ENCODE measurements at places on chromosomes 4 and X. TPM values are rescaled to one million over a fixed set of nuclear protein-coding genes. Genes with fewer than 3 reads are reported as not detected.

- no peaks in the 10 kb centered on the region for H3K27me3 ChIP-seq
- H3K4me3 ChIP-seq = no peak overlapping the region
- H3K27ac ChIP-seq = no peak overlapping the region
- no peaks in the 10 kb centered on the region for H3K4me1 ChIP-seq
Observed at GRCh38 chr4:56637791-56638190, 43.3 kb downstream of the HOPX start.

GRCh38 chrX:53086464-53086863, 4.3 kb downstream of the TSPYL2 start:
- H3K27me3 ChIP-seq = peaks cover 50% of the 10 kb centered on the region
- H3K36me3 ChIP-seq = no peaks in the 10 kb centered on the region
- H3K4me1 ChIP-seq = no peaks in the 10 kb centered on the region
- H3K27ac ChIP-seq = peak overlapping the region; percentile 18
- no peak overlapping the region for H3K4me3 ChIP-seq
- peak; percentile 63 for DNase-seq

DNA sequence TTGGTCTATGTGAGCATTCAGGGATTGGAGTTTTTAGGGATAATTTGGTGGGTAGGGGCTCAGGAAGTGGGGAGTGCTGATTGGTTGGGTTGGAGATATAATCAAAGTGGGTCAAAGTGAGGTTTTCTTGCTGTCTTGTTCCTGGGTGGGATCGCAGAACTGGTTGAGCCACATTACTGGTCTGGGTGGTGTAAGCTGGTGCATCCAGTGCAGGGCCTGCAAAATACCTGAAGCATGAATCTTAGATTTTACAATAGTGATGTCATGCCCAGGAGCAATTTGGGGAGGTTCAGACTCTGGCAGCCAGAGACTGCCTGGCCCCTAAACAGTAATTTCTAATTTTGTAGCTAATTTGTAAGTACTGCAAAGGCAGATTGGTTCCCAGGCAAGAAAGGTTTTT, 665.6 kb upstream of the PRKX start:
- H3K4me1 ChIP-seq = no peaks in the 10 kb centered on the region
- no peaks in the 10 kb centered on the region for H3K27me3 ChIP-seq

DNA sequence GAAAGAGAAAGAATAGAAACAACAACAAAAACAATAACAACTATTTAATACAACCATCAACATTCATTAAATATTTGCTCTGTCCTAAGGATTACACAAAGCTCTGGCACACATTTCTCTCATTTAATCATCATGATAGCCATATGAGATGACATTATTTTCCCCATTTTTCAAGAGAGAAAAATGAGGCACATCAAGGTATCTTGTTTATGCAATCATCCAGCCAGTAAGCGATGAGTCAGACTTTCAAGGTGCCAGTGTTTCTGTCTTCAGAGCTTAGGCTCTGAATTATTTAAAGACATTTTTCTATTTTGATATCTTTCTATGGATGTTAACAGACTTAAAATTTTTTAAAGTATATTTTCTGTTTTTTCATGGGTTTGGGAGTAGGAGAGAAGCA, 541.8 kb upstream of the SMIM31 start:
- no peak overlapping the region for H3K27ac ChIP-seq
- no peak for DNase-seq
- H3K4me1 ChIP-seq = no peaks in the 10 kb centered on the region
- H3K4me3 ChIP-seq = no peak overlapping the region
- no peaks in the 10 kb centered on the region for H3K36me3 ChIP-seq

DNA sequence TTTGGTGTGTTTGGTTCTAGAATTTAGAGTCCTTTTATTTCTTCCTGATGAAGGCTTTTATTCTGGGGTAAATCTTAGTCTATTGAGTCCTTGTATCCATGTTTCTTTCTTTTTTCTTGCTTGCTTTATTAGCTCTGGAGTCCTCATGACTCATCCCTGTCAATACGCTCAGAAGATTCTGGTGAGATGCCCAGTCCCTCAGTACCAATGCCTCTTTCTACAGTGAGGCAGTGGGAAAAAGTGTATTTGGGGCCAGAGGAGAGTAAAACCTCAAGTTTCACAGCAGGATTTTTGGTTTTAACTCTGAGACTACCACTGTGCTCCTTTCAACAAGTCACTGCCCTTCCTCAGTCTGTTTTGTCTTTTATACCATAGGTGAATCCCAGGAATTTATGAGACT, 368.0 kb downstream of the GBA3 start:
- DNase-seq = no peak
- H3K36me3 ChIP-seq = no peaks in the 10 kb centered on the region
- H3K4me3 ChIP-seq = no peak overlapping the region
- H3K27me3 ChIP-seq = no peaks in the 10 kb centered on the region

DNA sequence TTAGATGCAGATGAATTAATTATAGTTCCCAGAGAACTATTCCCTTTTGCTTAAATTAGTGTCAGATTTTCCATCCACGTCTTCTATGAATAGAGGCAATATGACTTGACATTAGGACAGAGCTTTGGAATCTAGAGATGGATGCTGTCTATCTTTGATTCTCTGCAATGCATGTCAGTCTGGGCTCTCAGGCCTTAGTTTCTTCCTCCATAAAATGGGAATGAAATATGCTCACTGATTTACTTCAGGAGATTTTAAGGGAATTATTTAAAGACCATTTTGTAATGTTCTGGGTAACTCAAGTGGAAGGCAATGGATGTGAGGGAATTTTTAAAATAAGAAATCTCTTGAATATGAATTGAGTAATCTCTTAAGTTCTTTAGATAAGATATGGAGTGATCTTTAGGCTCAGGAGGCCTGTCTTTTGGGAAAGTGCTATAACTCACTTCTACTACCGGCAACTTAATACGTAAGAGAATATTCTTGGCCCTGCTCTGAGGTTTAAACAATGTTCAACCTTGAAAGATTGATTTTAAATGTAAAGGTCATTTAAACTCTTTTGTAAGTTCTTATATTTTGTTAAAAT, 29.0 kb downstream of the MGST2 start:
- H3K27ac ChIP-seq = no peak overlapping the region
- no peaks in the 10 kb centered on the region for H3K36me3 ChIP-seq
- H3K4me3 ChIP-seq = no peak overlapping the region
- DNase-seq = no peak

- no peaks in the 10 kb centered on the region for H3K4me1 ChIP-seq
- H3K4me3 ChIP-seq = no peak overlapping the region
- H3K27ac ChIP-seq = no peak overlapping the region
- H3K27me3 ChIP-seq = no peaks in the 10 kb centered on the region
- no peaks in the 10 kb centered on the region for H3K36me3 ChIP-seq
- DNase-seq = no peak
Observed at GRCh38 chr4:61911313-61911756, 711.2 kb downstream of the ADGRL3 start.

- H3K27me3 ChIP-seq = no peaks in the 10 kb centered on the region
- no peaks in the 10 kb centered on the region for H3K36me3 ChIP-seq
- no peaks in the 10 kb centered on the region for H3K4me1 ChIP-seq
Observed at GRCh38 chrX:3428792-3429191, 82.3 kb upstream of the MXRA5 start.

- no peak overlapping the region for H3K4me3 ChIP-seq
- DNase-seq = no peak
- H3K36me3 ChIP-seq = no peaks in the 10 kb centered on the region
- H3K27ac ChIP-seq = no peak overlapping the region
Observed at GRCh38 chrX:137926090-137926489, 360.2 kb downstream of the ZIC3 start.

- H3K27me3 ChIP-seq = no peaks in the 10 kb centered on the region
- no peaks in the 10 kb centered on the region for H3K36me3 ChIP-seq
- no peak for DNase-seq
- H3K27ac ChIP-seq = no peak overlapping the region
Observed at GRCh38 chr4:127162741-127163140, 470.0 kb upstream of the INTU start.

- H3K4me3 ChIP-seq = no peak overlapping the region
- H3K4me1 ChIP-seq = no peaks in the 10 kb centered on the region
- no peaks in the 10 kb centered on the region for H3K36me3 ChIP-seq
- no peak overlapping the region for H3K27ac ChIP-seq
- H3K27me3 ChIP-seq = no peaks in the 10 kb centered on the region
Observed at GRCh38 chr4:180664766-180665368, 1578.3 kb upstream of the TENM3 start.

DNA sequence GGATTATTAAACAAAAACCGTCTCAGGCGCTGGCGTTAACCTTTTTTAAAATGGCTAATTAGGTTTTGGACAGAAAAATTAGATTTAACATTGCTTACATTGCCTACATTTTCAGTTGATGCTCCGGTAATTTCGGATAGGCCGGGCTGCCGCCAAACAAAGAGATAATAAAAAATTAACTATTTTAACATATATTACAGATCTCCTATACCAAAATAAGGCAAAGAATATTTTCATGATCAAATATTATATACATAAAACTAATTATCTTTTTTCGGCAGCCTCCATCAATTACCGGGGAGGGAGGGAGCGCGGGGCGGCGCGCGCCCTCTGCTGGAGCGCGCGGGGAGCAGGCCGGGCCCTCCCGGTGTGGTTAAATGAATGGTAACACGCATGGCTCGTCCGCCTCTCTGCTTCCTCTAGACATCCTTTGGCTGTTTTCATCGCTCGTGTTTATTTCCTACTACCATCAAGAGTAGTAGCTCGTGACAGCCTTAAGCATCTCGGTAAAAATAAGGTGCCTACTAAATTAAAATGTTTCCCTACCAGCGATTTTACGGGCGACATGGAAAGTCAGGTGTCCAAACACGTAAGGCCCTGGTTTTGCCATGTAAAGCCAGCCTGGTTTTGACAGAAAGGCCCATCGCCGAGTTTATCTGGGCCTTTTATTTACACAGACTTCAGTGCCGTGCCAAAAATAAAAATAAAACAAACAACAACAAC, 52.4 kb upstream of the TMEM33 start:
- no peak for DNase-seq
- peaks cover 12% of the 10 kb centered on the region for H3K4me1 ChIP-seq
- H3K27ac ChIP-seq = no peak overlapping the region
- no peaks in the 10 kb centered on the region for H3K27me3 ChIP-seq

DNA sequence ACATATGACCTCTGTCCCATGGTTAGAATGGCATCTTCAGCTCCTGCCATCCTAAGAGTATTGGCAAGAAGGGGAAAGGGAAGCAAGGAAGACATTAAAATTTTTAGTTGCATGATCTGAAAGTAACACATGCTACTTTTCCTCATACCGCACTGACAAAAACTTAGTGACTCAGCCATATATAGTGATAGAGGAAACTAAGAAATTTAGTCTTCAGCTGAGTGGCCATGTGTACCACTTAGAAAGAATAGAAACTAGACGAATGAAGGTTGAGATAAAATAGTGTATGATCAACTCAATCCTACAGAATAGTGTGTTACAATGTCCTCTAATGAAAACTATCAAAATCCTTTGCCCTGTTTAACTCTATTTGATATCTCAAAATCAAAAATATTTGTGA, 164.1 kb downstream of the PPP3CA start:
- no peaks in the 10 kb centered on the region for H3K36me3 ChIP-seq
- no peak for DNase-seq
- H3K27ac ChIP-seq = no peak overlapping the region
- no peaks in the 10 kb centered on the region for H3K4me1 ChIP-seq

DNA sequence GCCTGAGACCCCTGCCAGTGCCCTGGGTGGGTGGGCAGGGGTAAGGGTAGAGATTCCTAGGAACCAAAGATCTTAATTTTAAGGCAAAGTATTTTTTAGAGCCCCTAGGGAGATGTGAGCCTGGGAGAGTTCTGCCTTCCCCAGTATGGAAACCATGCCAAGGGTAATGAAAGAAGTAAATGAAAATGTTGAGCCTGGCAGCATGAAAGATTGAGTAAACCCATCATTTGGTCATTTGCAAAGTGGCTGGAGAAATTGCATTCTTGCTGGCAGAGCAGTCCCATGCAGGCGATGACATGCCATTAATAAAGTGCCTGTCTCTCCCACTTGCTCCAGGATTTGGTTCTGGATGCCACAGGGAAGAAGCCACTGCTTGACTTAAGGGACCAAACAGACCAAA, 60.7 kb upstream of the GPC4 start:
- DNase-seq = no peak
- H3K4me1 ChIP-seq = no peaks in the 10 kb centered on the region
- no peaks in the 10 kb centered on the region for H3K27me3 ChIP-seq

DNA sequence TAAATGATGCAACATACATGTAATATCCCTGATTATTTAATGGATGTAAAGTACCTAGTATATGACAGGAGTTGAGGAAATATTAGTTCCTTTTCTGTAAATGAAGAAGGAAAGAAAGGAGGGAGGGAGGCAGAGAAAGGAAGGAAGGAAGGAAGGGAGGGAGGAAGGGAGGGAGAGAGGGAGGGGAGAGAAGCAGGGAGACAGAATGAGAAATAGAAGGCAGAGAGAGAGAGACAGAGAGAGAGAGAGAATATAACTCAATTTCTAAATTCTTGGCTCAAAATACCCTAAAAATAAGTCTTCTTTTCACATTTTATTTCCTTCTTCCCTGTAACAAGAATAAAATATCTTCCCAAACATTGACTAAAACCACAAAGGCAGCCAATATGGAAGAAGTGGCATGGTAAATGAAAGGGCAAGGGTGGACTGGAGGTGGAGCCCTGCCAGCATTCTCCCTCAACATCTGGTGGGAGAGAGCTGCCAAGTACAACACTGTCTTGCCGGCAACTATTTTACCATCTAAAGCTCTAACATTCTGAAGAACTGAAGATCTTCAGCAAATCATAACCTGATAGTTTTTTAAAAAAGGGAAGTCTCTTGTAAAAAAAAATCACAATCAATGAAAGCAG, 245.1 kb downstream of the PPP3CA start:
- no peaks in the 10 kb centered on the region for H3K36me3 ChIP-seq
- peak overlapping the region; percentile 30 for H3K27ac ChIP-seq
- H3K4me3 ChIP-seq = no peak overlapping the region
- H3K27me3 ChIP-seq = no peaks in the 10 kb centered on the region
- H3K4me1 ChIP-seq = peaks cover 3% of the 10 kb centered on the region
- peak; percentile 48 for DNase-seq

GRCh38 chr4:37685161-37685822, 884 bp downstream of the RELL1 start:
- peak overlapping the region; percentile 97 for H3K27ac ChIP-seq
- peak overlapping the region; percentile 95 for H3K4me3 ChIP-seq
- no peaks in the 10 kb centered on the region for H3K27me3 ChIP-seq
- no peaks in the 10 kb centered on the region for H3K4me1 ChIP-seq
- no peak for DNase-seq

- no peaks in the 10 kb centered on the region for H3K36me3 ChIP-seq
- no peak overlapping the region for H3K4me3 ChIP-seq
- peaks cover 11% of the 10 kb centered on the region for H3K27me3 ChIP-seq
- no peak for DNase-seq
- H3K27ac ChIP-seq = no peak overlapping the region
Observed at GRCh38 chrX:44621078-44621477, 78.4 kb upstream of the FUNDC1 start.

DNA sequence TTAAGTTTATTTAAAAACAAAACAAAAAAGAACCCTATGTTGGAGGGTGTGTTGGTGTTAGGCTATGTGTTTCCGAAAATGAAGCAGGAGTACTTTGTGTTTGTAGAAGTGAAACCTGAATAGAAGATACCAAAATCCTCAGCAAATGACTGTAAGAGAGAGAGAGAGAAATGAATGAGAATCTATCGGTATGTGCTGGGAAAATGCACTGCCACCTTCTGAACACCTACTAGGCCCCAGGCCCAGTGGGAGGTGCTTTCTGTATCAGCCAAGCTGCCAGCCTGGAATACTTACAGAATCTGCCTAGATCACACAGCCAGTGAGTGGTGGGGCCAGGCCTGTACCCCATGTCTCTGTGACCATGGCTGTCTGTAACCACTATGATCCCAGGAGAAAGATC, 14.9 kb upstream of the PIM2 start:
- DNase-seq = no peak
- no peaks in the 10 kb centered on the region for H3K36me3 ChIP-seq
- no peak overlapping the region for H3K4me3 ChIP-seq

Gene C4orf36
- total RNA-seq = 0.96 TPM

Gene GSX2
- total RNA-seq = not detected

Gene YY2
- total RNA-seq = 5.0 TPM

Gene PQBP1
- 71.4 TPM for total RNA-seq

Gene STK26
- total RNA-seq = 19.2 TPM

Gene NUP62CL
- total RNA-seq = 1.3 TPM

Gene HERC6
- 19.0 TPM for total RNA-seq
